ENCODE measurements at places on chromosomes 6 and 20.

DNA sequence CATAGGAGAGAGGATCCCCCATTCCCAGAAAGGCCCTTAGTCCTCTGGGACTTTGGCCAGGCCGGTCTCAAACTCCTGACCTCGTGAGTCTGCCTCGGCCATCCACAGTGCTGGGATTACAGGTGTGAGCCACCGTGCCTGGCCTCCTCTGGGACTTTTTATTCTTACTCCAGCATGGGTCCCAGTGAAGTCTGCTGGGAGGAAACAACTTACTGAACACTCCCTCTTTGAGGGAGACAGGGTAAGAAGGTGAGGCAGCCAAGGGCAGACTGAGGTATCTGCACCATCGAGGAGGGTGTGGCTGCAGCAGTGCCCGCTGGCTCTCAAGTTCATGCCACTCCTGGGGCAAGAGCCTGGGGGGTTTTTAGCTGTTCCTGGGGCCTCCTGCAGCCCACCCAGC is 2.4 kb downstream of the BAK1 start:
- DNase-seq = no peak

GRCh38 chr20:10902174-10902573 is 228.4 kb upstream of the JAG1 start:
- no peak for DNase-seq

GRCh38 chr6:36851149-36851614 is 11.9 kb upstream of the CPNE5 start:
- peak; percentile 47 for DNase-seq

- no peak for DNase-seq
These were observed 1.7 kb upstream of the TREM2 start for GRCh38 chr6:41164551-41165120.

GRCh38 chr6:7938562-7939183 is 28.1 kb upstream of the TXNDC5 start:
- no peak for DNase-seq

DNA sequence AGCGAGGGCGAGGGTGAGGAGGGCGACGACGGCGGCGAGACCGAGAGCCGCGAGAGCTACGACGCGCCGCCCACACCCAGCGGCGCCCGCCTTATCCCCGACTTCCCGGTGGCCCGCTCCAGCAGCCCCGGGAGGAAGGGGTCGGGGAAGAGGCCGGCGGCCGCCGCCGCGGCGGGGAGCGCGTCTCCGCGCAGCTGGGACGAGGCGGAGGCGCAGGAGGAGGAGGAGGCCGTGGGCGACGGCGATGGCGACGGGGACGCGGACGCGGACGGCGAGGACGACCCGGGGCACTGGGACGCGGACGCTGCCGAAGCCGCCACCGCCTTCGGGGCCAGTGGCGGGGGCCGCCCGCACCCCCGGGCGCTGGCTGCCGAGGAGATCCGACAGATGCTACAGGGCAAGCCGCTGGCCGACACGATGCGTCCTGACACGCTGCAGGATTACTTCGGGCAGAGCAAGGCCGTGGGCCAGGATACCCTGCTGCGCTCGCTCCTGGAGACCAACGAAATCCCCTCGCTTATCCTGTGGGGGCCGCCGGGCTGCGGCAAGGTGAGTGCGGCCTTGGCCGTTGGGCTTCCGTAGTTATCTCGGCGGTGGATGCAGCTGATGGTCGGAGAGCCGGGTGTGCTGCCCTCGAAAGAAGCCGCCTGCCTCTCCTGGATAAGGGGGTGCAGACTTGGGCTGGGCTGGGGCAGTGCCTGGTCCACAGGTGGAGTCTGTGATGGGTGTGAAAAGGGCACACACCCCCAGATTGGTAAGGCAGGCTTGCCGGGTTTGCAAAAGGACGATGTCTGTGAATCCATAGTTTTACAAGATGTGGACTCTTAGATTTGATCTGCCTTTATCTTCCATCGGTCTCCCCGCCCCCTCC is 938 bp downstream of the WRNIP1 start:
- no peak for DNase-seq

- no peak for DNase-seq
These were observed 11.2 kb upstream of the PCMTD2 start for GRCh38 chr20:64244281-64244805.

- no peak for DNase-seq
These were observed 64.4 kb downstream of the PTPN1 start for GRCh38 chr20:50574586-50574985.

DNA sequence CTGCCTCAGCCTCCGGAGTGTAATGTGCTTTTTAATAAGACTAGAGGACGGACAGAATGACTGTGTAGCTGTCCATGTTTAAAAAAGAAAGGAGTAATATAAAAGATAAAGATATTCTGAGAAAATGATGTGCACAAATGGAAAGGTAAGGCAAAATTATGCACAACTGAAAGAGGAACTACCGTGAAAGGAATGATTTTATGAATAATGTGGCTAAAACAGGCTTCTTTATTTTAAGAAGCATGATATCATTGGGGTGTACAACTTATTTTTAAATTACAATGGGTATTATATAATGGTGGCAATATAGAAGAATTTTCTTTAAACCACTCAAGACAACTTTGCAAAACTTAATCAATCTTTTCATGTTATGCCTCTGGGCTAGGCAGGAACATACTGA is 78.1 kb downstream of the FIG4 start:
- no peak for DNase-seq

DNA sequence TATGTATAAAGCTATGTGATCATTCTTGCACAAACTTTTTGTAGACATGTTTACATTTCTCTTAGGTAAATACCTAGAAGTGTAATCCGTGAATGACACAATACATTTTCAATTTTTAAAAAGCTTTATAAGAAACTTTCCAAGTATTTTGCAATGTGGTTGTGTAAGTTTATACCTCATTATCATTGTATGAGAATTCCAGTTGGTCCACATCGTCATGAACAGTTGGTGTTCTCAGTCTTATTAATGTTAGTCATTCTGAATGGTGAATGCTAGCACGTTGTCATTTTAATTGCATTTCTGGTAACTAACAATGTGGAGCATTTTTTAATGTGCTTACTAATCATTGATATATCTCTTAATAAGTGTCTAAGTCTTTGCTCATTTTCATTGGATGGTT is 116.5 kb upstream of the F13A1 start:
- no peak for DNase-seq

GRCh38 chr6:162177746-162178145 is 549.8 kb downstream of the PRKN start:
- no peak for DNase-seq

- DNase-seq = peak; percentile 86
These were observed 18.9 kb upstream of the ROS1 start for GRCh38 chr6:117444600-117444999.

DNA sequence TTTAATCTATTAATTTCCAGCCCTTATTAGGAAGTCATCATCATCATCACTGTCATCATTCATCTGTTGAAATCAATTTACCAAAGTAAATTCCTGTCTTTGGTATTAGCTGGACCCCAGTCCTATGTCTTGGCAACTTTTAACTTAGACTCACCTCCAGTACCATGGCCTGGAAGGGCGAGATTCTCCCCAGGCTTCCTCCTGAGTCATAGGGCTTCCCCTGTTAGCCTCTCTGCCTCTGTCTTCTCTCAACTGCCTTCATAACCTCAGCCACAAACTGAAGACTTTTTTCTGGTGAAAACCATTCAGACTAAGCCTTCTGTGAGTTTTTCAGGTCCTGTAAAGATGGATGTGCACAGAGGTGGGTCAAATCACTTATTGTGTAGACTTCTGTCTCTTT is 95.0 kb downstream of the NKAIN2 start:
- DNase-seq = no peak

GRCh38 chr6:113979937-113980336 is 9.0 kb upstream of the HDAC2 start:
- no peak for DNase-seq

DNA sequence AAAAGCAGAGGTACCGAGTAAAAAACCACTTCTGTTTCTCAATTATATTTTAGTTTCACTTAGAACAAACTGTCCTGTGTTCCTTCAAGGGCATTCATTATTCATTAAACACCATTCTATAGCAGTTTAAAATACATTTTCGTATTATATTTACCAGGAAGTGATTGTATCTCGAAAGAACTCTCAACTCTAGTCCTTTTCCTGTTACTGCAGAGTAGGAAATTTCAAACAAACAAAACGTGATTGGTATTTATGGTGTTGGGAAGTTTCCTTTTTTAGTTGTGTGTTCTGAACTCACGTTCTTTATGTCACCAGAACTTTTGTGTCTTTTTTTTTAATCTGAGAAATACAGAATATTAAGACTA is 139.5 kb upstream of the BTBD3 start:
- no peak for DNase-seq

GRCh38 chr6:5904532-5904931 is 102.2 kb downstream of the NRN1 start:
- DNase-seq = no peak

DNA sequence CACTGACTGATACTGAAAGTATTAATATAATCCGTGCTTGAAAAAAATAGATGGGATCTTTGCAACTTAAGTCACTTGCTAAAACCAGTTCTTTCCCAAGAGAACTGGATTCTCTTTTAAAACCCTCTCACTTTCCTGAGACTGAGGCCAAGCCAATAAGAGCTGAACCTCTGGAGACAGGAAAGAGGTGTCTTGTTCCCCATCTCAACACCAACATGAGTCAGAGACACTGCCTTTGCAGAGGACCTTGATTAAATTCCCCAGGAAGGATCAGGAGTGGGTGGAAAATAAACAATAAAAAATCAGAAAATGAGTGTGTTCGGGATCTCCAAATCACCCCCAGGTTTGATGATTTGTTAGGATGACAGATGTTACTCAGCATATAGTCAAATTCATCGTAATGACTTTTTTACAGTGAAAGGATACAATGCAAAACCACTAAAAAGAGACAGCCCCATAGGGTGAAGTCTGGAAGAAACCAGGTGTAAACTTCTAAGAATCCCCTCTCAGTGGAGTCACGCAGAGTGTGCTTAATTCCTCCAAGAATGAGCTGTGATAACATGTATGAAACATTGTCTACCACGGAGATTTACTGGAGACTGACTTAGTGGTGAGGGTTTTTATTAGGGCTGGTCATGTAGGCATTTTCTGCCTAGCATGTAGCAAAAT is 122.8 kb upstream of the BEND3 start:
- no peak for DNase-seq

DNA sequence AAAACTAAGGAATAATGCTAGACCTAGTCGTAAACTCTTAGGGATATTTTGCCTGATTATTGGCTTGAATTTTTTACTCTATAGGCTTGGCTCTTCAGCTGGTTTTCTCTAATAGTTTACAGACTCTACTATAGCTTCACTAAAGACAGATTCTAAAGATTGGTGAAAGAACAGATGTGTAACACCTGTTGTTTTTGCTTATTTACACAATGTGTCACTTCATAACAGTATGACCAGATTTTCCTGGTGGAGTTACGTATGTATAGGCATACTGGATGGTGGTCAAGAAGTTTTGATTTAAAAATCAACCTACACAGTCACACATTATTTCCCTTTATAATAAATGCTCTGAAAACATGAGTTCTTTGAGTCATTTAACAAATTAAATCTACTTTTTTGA is 4.8 kb downstream of the COL19A1 start:
- DNase-seq = no peak

DNA sequence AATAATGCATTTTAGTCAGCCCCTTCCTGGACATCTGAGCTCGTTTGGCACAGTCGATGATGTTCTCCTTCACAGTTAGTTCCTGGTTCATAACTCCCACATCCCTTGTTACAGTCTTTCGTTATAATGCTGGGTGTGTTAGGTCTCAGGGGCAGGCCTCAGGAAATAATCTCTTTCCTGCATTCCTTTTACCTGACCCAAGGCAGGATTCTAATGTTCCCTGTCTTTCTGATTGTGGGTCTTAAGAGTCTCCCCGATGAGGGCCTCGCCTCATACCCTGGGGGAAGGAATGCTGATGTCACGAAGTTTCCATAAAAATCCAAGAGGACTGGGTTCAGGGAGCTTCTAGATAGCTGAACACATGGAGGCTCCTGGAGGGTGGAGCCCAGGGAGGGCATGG is 104.0 kb upstream of the CARMIL1 start:
- no peak for DNase-seq

- DNase-seq = no peak
These were observed 8.5 kb downstream of the EBF4 start for GRCh38 chr20:2700913-2701620.
